ENCODE measurements at places on chromosomes 1 and 21.

- DNase-seq: no peak
These were observed 14.9 kb upstream of the GUK1 start for GRCh38 chr1:228125185-228125584.

- DNase-seq: no peak
These were observed 21.5 kb upstream of the SLC25A34 start for GRCh38 chr1:15714406-15715136.

- no peak for DNase-seq
These were observed 156.8 kb downstream of the FASLG start for GRCh38 chr1:172815740-172816139.

DNA sequence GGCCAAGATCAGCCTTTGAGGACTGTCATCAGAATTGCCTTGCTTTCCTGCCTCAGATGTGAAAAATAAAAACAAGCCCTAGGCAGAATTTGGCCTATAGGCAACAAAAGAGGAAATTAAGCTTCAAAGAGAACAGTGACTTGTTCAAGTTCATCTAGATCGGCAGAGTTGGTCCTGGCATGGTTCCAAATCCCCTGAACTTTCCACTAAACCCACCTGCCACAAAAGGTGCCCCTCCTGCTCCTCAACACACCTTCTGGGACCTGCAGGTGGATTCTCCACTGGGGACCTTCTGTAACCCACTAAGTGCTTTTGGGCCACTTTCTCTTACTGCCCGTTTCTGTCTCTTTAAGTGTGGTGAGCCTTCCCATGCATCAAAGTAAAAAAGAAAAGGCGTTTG, 42.5 kb upstream of the LRRN2 start:
- DNase-seq: no peak

DNA sequence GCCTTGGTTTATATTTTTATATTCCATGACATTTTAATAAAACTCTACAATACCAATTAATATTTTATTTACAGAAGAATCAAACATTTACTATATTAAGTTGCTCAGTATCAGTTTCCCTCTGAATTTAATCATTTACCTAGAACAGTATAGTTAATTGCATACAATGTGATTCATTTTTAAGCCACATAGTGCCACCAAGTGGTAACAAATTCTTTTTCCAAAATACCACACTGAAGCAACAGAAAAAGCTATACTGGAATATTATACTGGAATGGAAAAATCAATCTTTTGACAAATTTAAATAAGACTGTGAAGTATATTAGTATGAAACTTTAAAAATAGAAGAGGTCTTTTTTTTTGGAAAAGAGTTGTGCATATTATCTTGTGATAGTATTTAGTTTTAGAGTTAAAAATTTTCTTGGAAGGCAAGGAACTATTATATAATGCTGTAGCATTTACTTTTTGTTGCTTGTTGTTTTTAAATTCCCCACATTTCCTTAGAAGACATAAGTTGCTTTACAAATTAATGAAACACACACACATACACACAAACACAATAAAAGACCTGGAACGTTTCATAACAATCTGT, 57.3 kb downstream of the ZNF644 start:
- DNase-seq: no peak

- DNase-seq: no peak
These were observed 16.2 kb upstream of the CACHD1 start for GRCh38 chr1:64453688-64454087.

Measured in NCI-H446 treated with DMSO at 0.1 percent for 48 hours (cell line).